Activated naive CD8-positive, alpha-beta T cell treated with anti-CD3 and anti-CD28 coated beads for 36 hours (primary cell): ENCODE measurements at places on chromosomes 5 and 9. TPM values are rescaled to one million over a fixed set of nuclear protein-coding genes. Genes with fewer than 3 reads are reported as not detected.

Gene SLC34A3
- total RNA-seq: not detected

Gene LURAP1L
- total RNA-seq: not detected

Gene AMACR
- total RNA-seq: 10.5 TPM

Gene SARDH
- total RNA-seq: 2.3 TPM

Gene BHMT
- total RNA-seq: not detected

DNA sequence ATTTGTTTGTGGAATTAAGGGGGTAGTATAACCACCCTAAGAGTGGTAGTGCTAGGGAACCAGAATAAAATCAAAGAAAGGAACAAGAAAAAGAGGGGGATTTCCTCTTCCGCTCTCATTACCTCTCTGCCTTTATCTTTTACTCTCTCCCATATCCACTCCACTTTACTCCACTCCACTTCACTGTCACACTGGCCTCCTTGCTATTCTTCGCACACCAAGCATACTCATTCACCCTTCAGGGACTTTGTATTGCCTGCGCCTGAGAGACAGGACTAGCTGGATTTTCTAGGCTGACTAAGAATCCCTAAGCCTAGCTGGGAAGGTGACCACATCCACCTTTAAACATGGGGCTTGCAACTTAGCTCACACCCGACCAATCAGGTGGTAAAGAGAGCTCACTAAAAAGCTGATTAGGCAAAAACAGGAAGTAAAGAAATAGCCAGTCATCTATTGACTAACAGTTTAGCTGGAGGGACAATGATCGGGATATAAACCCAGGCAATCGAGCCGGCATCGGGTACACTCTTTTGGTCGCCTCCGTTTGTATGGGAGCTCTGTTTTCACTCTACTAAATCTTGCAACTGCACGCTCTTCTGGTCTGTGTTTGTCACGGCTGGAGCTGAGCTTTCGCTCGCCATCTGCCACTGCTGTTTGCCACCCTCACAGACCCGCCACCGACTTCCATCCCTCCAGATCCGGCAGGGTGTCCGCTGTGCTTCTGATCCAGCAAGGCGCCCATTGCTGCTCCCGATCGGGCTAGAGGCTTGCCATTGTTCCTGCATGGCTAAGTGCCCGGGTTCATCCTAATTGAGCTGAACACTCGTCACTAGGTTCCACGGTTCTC, 121.8 kb downstream of the FAM170A start:
- H3K36me3 ChIP-seq: no peaks in the 10 kb centered on the region
- no peak overlapping the region for H3K27ac ChIP-seq
- H3K4me1 ChIP-seq: no peaks in the 10 kb centered on the region

- H3K36me3 ChIP-seq: no peaks in the 10 kb centered on the region
- no peak overlapping the region for H3K27ac ChIP-seq
- no peaks in the 10 kb centered on the region for H3K27me3 ChIP-seq
- H3K4me3 ChIP-seq: no peak overlapping the region
These were observed 67.6 kb downstream of the MTX3 start for GRCh38 chr5:79923431-79923830.

GRCh38 chr5:102711525-102712385, 43.4 kb upstream of the PAM start:
- DNase-seq: no peak
- no peak overlapping the region for H3K27ac ChIP-seq
- H3K4me1 ChIP-seq: no peaks in the 10 kb centered on the region
- no peak overlapping the region for H3K4me3 ChIP-seq
- H3K27me3 ChIP-seq: peaks cover 20% of the 10 kb centered on the region

- no peak for DNase-seq
- H3K36me3 ChIP-seq: peaks cover 3% of the 10 kb centered on the region
These were observed 318.0 kb downstream of the ADAMTS6 start for GRCh38 chr5:65163698-65164097.

GRCh38 chr9:89768650-89769071, 163.8 kb downstream of the GADD45G start:
- H3K27me3 ChIP-seq: peaks cover 4% of the 10 kb centered on the region
- H3K27ac ChIP-seq: no peak overlapping the region
- no peak for DNase-seq
- no peak overlapping the region for H3K4me3 ChIP-seq
- no peaks in the 10 kb centered on the region for H3K36me3 ChIP-seq

DNA sequence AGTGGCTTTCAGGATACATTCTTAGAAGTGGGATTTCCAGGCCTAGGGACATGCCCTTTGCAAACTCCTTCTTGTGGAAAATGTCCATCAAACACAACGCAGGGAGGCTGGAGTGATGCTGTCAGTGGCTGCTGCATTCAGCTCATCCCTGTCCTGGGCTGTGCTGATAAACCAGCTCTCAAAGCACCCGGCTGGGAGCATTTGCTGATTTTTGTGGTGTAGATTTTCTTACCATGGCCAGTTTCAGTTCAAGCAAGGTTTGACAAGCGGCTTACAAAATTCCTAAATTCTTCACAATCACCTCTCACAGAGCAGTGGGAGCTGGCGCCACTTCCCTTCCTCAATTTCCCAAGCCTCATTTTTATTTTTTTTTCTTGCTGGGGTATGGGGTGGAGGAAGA, 28.2 kb downstream of the FAM163B start:
- DNase-seq: no peak
- no peak overlapping the region for H3K4me3 ChIP-seq
- H3K4me1 ChIP-seq: peaks cover 6% of the 10 kb centered on the region
- H3K27me3 ChIP-seq: peaks cover 73% of the 10 kb centered on the region

DNA sequence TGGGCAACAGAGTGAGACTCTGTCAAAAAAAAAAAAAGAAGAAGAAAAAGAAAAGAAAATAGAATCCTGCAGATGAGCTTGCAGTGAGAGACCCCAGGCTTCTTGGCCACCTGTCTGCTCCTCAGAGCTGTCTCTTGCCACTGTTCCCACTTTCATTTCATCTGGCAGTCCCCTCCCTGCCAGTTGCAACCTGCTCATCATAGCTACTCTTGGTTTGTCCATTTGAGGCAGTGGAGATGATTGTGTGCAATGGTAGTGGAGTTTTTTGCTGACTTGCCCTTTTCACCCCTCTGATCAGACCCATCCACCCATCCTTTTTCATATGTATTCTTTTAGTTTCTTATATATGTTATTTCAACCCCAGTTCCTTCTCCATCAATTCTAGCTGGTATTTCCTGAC, 28.7 kb downstream of the ANKRD33B start:
- H3K27me3 ChIP-seq: peaks cover 37% of the 10 kb centered on the region
- peaks cover 32% of the 10 kb centered on the region for H3K36me3 ChIP-seq
- peaks cover 43% of the 10 kb centered on the region for H3K4me1 ChIP-seq
- H3K27ac ChIP-seq: no peak overlapping the region
- DNase-seq: no peak

GRCh38 chr5:56291079-56291643, 58.0 kb upstream of the ANKRD55 start:
- no peak overlapping the region for H3K27ac ChIP-seq
- H3K4me1 ChIP-seq: peaks cover 6% of the 10 kb centered on the region
- no peaks in the 10 kb centered on the region for H3K27me3 ChIP-seq
- H3K36me3 ChIP-seq: no peaks in the 10 kb centered on the region

DNA sequence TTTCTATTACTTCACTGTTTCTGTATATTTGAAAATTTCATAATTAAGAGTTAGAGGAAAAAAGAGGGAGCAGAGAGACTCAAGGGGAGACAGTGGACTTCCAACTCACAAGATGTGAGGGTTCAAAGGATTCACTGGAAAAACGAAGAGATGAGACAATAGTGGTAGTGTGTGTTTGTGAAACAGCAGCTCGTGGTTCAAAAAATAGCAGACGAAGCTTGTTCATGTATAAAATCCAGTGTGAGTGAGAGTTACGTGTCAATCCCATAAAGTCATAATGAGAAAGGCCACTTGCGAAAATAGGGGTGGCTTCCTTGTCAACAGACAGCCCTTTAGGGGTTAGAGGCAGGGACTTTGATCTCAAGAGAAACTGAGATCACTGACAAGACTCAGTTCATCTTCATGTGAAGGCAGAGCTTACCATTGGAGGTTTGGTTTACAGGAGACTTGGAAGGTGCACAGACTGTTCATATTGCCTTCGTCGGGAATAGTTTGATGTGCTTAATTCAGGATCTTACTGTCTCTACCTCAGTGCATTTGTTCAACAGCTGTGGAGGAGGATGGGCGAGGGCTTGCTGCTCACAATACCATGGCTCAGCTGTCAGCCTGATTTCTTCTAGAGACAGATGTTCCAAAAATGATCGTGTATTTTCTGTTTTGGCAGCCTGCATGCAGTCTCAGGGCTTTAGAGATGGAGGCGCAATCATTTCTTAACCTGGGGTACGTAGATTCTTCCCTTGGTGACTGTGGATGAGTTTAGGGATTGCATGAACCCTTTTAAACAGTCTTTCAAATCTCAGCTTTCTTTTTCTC, 105.7 kb upstream of the KLF9 start:
- H3K4me3 ChIP-seq: no peak overlapping the region
- peaks cover 8% of the 10 kb centered on the region for H3K4me1 ChIP-seq
- H3K36me3 ChIP-seq: no peaks in the 10 kb centered on the region
- DNase-seq: no peak
- H3K27ac ChIP-seq: no peak overlapping the region
- no peaks in the 10 kb centered on the region for H3K27me3 ChIP-seq

GRCh38 chr9:135613946-135614805, 25.2 kb downstream of the GLT6D1 start:
- H3K27ac ChIP-seq: no peak overlapping the region
- no peaks in the 10 kb centered on the region for H3K4me1 ChIP-seq

DNA sequence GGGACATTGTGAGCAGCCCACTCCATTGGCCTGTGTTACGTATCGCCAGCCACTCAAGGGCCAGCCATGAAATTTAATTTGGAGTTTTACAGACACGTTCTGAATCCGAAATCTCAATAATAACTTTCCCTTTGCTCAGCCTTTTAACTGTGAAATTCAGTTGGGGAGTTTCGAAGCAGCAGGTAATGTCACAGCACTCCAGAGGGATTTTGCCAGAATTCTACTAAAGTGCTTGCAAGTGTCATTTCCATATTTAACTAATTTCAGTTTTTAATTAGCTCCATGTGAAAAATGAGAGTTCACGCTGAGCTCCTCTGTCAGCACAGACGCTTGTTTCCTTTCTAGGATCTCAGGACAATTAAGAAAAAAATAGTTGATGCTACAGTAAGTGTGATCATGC, 267.1 kb upstream of the WWC1 start:
- H3K4me3 ChIP-seq: no peak overlapping the region
- no peak overlapping the region for H3K27ac ChIP-seq
- no peaks in the 10 kb centered on the region for H3K36me3 ChIP-seq
- H3K4me1 ChIP-seq: no peaks in the 10 kb centered on the region

GRCh38 chr9:27203783-27204182, 93.2 kb downstream of the EQTN start:
- H3K4me3 ChIP-seq: no peak overlapping the region
- no peaks in the 10 kb centered on the region for H3K36me3 ChIP-seq
- H3K4me1 ChIP-seq: no peaks in the 10 kb centered on the region
- H3K27me3 ChIP-seq: peaks cover 4% of the 10 kb centered on the region

GRCh38 chr5:104708027-104708426, 1145.4 kb upstream of the NUDT12 start:
- H3K4me1 ChIP-seq: no peaks in the 10 kb centered on the region
- DNase-seq: no peak
- no peak overlapping the region for H3K27ac ChIP-seq
- no peak overlapping the region for H3K4me3 ChIP-seq
- no peaks in the 10 kb centered on the region for H3K27me3 ChIP-seq

DNA sequence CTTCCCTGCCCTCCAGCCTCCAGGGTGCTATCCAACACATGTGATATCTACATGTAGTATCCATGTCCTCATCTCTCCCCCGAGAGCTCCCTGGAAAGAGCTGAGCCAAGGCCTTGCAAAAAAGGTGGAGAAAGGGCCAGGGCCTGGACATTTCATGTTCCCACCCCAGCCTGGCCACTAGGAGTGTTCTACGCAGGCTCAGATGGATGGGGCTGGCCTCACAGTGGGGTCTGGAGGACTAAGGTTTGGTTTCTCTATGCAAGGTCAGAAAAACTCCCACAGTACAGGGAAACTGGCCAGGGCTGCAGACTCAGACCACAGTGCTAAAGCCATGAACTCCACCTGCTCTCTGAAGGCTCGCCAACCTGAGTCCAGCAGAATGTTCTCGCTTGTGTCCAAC, 1.5 kb upstream of the CSF2 start:
- H3K27me3 ChIP-seq: no peaks in the 10 kb centered on the region
- no peak for DNase-seq
- H3K27ac ChIP-seq: no peak overlapping the region
- H3K4me3 ChIP-seq: no peak overlapping the region
- peaks cover 18% of the 10 kb centered on the region for H3K36me3 ChIP-seq
- peaks cover 45% of the 10 kb centered on the region for H3K4me1 ChIP-seq

GRCh38 chr5:35438786-35439185, 178.9 kb upstream of the SPEF2 start:
- no peak overlapping the region for H3K27ac ChIP-seq
- peaks cover 56% of the 10 kb centered on the region for H3K27me3 ChIP-seq
- no peaks in the 10 kb centered on the region for H3K36me3 ChIP-seq

- DNase-seq: no peak
- no peak overlapping the region for H3K27ac ChIP-seq
- H3K36me3 ChIP-seq: peaks cover 19% of the 10 kb centered on the region
- H3K4me3 ChIP-seq: no peak overlapping the region
- peaks cover 4% of the 10 kb centered on the region for H3K27me3 ChIP-seq
These were observed 578.4 kb downstream of the CCDC171 start for GRCh38 chr9:16131264-16131663.

DNA sequence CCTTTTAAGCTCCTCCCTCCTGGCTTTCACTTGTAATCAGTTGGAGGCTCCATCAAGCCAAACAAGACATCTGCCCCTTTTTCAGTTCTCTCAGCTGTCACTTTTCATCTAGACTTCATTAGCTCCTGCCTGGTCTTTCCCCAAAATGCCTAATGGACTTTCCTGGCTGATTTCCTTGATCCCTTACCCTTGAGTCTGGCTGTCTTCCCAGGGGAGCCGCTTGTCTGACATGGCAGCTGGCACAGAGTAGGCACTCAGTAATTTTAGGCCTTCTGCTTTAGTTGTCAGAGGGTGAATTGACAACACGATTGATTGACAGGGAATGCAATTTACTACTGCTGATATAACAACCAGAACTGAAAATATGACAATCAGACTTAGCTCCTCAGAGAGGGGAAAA, 2.1 kb downstream of the C9orf153 start:
- H3K36me3 ChIP-seq: peaks cover 12% of the 10 kb centered on the region
- H3K4me1 ChIP-seq: no peaks in the 10 kb centered on the region
- H3K4me3 ChIP-seq: no peak overlapping the region
- H3K27me3 ChIP-seq: no peaks in the 10 kb centered on the region

DNA sequence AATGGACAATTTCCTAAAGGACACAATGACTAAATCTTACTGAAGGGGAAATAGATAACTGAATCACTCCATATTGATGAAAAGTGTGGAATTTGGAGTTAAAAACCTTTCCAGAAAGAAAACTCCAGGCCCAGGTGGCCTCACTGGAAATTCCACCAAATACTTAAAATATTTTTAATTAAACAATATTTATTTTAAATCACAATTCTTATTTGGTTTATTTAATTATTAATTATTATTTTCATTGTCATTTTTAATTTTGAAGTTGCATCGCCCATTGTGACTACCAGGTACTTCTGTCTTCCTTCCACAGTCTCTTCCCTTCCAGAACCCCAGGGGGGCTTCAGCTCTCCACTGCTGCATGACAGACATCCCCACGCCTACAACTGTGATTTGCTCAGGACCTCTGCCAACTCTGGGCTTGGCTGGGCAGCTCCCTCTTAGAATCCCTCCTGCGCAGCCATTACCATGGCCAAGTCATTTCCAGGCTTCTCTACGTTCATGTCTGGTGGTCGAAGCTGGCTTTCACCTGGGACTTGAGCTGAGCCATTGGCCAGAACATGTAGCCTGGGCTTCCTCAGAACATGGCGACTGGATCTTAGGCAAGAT, 16.4 kb upstream of the GADD45G start:
- peaks cover 12% of the 10 kb centered on the region for H3K27me3 ChIP-seq
- no peak overlapping the region for H3K4me3 ChIP-seq
- H3K27ac ChIP-seq: no peak overlapping the region
- H3K36me3 ChIP-seq: no peaks in the 10 kb centered on the region
